ENCODE measurements at places on chromosomes 6 and 20. TPM values are rescaled to one million over a fixed set of nuclear protein-coding genes. Genes with fewer than 3 reads are reported as not detected.
A peak's percentile ranks its signal among the peaks of the same experiment; 100 is the strongest.

The PBOV1 gene
- total RNA-seq, result not detected

DNA sequence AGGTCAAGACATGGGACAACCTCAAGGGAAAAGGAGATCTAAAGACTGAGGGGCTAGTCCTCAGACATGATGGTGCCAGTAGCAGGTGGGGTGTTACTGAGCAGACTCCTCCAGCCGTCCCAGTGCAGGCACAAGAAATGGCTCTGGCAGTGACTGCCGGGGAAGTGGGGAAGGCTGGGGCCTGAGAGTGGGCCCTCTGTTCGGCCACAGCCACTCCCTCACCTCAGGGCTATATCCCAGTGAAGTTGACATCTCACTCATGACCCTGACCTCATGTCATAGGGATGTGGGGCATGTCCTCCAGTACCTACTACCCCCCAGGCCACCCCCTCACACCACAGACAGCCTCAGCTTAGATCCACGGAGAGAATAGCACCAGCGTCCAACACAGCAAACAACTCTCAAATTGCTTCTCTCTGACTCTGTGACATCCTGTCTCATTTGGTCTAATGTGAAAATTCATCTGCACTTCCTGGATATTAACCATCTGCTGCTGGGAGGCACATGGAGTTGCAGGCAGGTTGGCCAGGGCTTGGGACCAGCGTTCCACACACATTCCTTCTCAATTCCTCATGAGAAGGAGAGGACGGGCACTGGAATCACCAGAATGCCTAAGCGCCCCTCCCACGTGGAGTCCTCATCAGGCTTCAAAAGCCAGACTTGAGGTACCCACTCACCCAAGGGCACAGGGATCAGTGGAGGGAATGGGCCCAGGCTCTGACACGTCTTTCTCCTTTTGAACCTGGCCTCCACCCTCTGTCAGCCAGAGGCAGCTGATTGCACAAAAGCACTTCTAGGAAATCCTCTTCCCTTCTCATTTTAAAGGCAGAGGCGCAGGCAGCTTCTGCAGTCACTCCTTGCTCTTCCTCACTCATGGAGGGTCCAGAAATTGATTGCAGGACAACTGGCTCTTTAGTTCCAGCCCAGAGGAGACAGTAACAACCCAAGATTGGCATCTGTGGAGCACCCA, 163.6 kb upstream of the CST7 start:
- H3K27me3 ChIP-seq, result peaks cover 3% of the 10 kb centered on the region
- DNase-seq, result no peak
- no peaks in the 10 kb centered on the region for H3K36me3 ChIP-seq
- no peaks in the 10 kb centered on the region for H3K4me1 ChIP-seq
- no peak overlapping the region for H3K27ac ChIP-seq
- no peak overlapping the region for H3K4me3 ChIP-seq

DNA sequence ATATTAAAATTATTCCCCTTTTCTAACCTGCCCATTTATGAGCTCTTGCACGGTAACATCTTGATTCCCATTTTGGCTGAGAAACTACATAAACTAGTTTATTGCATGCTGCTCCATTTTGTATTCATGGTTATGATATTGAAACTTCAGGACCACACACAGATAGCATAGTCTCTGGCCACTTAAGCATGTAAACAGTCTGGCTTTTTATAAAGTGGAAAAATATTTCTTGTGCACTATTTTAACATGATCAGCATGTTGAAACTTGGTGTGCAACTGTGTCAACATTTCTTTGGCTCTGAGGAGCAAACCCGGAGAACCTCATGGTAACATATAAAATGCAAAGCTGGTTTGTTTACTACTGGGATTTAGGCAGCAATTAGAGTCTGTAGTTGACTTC, 70.7 kb downstream of the SLX4IP start:
- H3K4me3 ChIP-seq, result no peak overlapping the region
- no peaks in the 10 kb centered on the region for H3K27me3 ChIP-seq
- H3K4me1 ChIP-seq, result peaks cover 21% of the 10 kb centered on the region
- no peak overlapping the region for H3K27ac ChIP-seq
- DNase-seq, result no peak
- H3K36me3 ChIP-seq, result peaks cover 3% of the 10 kb centered on the region

DNA sequence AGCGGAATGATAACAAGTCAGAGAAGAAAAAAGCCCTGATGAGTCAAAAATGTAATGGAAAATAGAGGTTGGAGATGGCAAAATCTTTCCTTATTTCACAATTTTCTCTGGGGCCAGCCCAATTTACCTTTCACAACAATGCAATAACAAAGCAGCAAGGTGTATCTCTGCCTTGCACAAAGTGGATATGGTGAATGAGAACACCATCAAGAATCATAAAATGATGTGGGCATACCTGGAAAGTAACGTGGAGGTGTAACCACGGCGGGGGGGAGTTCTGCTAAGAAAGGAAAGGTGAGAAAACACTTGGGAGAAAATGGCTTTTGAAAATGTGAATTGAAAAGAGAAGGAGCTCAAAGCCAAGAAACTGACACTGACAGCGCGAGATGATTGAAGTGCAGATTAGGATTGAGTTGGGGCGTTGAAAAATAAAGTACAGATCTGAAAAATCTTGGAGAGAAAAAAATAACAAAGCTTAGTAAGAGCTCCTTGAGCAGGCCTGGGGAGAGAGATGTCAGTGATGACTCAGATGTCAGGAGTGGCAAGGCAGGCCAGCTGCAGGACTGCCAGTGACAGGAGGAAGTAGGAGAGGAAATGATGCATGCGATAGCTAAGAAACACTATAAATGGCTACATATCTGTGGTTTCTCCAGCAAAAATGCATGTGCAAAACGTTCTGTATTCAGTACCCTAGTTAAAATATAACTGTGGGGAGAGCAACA, 26.2 kb downstream of the ARHGAP18 start:
- peak overlapping the region; percentile 85 for H3K27ac ChIP-seq
- H3K27me3 ChIP-seq, result no peaks in the 10 kb centered on the region
- peaks cover 47% of the 10 kb centered on the region for H3K4me1 ChIP-seq
- H3K4me3 ChIP-seq, result peak overlapping the region; percentile 57
- peak; percentile 57 for DNase-seq
- H3K36me3 ChIP-seq, result no peaks in the 10 kb centered on the region

The MGME1 gene
- 30.1 TPM for total RNA-seq
